ENCODE measurements at places on chromosomes 16 and 17.

DNA sequence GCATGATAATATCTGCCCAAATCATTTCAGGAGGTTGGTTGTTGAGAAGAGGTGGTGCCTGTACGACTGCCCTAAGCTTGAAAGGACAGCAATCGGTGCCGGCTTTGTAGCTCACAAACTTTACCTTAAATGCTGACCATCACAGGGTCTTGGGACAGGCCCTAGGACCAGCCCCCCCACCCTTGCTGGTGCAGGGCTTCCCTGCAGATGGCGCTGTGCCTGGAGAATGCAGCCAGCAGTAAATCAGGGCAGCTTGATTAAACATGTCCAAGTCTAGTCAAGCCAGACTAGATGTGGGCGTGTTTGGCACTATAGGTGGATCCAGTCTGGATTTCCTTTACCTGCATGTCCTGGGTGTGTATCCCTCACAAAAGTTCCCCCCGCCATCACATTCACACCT, 135.5 kb upstream of the CRHR1 start:
- no peak for DNase-seq

GRCh38 chr16:80791411-80791810, 13.0 kb downstream of the CDYL2 start:
- no peak for DNase-seq

DNA sequence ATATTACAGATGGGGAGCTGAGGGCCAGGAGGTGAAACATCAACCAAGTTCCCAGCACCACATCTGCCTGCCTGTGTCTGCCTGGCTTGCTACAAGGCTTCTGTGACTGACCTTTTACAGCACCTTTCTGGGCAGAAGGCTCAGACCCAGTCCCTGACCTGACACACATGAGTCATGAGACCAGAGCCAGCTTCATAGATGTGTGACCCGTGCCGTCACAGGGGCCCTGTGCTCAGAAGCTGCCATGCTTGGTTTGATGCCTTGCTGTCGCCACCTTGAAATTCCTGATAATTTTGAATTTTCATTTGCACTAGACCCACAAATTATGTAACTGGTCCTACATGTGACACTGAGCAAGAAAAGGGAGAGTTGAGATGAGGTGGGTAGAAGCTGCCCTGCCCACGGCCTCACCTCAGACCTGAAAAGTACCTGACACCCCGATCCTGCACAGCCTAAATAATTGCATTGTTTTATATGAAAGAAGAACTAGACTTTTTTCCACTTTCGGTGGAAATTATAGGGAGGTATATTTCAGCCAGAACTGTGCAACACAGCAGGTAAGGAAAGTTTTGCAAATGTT, 13.3 kb upstream of the PECAM1 start:
- DNase-seq = no peak

- DNase-seq = no peak
Observed at GRCh38 chr16:23448392-23448791, 4.6 kb downstream of the COG7 start.

DNA sequence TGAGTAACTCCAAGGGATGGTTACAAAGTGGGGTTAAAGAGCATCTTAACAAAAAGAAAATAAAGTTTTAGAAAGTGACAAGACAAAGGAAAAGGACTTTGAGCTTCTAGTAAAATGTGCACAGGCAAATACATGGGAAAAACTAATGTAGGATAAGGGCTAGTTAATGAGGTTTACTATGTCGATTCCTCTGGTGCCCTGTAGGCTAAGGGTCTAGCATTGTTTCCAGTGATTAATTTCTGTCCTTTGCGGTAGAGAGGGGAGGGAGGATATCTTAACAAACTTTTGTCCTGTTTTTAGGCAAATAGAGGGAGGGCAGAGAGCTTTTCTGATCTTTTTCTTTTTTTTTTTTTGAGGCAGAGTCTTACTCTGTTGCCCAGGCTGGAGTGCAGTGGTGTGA, 96.6 kb upstream of the SIAH1 start:
- no peak for DNase-seq
